Mesothelial cell of epicardium (in vitro differentiated cells): ENCODE measurements at places on chromosomes 6 and 20. TPM values are rescaled to one million over a fixed set of nuclear protein-coding genes. Genes with fewer than 3 reads are reported as not detected.

DNA sequence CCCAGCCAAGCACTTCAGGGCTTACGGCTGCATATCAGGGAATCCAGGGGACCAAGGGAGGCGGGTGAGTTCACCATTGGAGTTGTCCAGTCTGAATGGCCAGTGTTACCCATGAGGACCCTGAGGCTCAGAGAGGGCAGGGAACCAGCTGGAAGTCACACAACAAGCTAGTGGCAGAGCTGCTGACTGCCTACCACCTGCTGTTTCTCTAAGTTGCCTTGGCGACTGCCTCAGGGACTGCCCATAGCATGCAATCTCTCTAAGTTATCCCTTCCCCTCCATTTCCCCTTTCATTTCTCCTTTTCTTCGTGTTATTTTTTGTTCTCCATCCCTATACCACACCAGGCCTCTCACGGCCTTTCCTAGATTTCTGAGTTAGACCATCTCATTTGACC is 71.8 kb upstream of the SIRPA start:
- DNase-seq, result no peak

DNA sequence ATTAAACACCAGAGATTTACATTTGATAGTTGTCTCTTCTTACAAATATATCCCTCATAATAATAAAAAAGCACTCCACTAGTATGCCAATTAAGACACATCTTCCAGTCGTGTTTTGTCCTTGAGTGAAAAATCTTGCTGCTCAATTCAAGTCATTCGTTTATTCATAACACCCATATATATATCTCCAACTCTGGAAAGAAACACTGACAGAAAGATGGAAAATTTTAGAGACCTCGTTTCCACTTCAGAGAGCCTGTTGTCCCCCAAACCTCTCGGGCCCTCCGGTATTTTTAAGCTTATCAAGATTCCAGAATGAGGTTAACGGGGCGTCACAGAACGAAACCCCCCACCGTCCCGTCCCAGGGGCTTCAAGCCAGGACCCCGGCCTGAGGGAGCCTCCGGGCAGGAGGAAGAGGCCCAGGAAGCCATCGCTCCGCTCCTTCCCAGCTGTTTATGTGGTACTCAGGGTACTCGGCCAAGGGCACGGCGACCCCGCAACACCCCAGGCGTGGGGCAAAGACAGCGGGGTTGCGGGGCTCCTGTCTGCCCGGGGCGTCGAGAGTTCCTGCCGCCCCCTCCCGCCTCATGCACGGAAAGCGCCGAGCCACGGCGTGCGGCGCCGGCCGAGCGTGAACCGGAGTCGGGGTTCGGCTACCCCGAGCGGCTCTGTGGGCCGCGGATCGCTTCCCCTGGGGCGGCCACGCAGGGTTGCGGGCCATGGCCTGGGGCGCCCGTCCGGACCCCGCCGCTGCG is 623 bp upstream of the SNX9 start:
- peak; percentile 27 for DNase-seq

GRCh38 chr6:92110403-92110802 is 1309.0 kb downstream of the EPHA7 start:
- no peak for DNase-seq

Gene SOX18
- total RNA-seq, result 0.23 to 0.34 TPM in 2 of 3 replicates, not detected in the other

GRCh38 chr6:31125162-31125561 is 4.9 kb upstream of the CDSN start:
- DNase-seq, result no peak

Gene CALHM4
- not detected in 3 replicates for total RNA-seq

DNA sequence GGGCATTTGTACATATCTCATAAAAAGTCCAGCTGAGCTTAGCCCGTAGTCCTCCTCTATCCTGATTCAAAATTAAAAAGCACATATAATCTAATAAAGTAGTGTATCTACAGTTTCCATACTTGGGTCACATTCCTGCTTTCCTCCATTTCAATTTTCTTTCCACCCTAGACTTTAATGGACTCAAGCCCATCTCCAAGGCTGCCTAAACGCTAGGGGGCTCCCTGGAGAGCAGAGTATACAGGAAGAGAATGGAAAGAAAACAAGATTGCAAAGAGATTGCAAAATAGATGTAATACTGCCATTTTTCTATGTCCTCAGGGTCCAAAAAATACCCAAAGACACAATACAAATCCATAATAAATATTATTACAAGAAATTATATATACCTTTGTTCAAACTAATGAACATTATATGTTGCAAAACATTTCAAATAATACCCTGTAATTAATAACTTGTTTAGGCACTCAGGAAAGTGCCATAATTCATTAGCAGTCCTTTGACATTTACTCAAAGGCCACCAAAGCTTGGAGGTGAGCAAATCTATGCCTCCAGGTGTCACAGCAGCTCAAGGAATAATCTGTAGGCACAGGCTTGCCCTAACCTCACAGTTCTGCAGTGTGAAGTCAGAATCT is 2.4 kb upstream of the MCM3 start:
- DNase-seq, result peak; percentile 37

GRCh38 chr6:118122801-118123200 is 215.7 kb downstream of the SLC35F1 start:
- no peak for DNase-seq

DNA sequence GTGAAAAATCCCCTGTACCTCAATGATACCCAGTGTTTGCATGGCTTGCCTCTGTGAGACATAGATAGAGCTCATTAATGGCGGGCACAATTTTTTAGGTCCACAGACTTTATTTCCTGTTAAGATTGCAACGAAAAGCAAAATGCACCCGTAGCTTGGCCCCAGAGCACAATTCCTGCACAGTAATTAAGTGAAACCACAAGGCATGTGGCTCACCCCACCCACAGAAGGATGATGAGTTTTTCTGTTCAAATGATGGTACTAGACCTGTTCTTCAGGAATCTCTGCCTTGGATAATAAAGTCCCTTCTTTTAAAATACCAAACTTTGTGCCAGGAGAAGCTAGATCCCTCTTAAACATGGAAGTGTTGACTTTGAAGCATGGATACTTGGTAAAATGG is 738.1 kb downstream of the QKI start:
- no peak for DNase-seq

Gene NR2E1
- total RNA-seq, result not detected in 3 replicates

DNA sequence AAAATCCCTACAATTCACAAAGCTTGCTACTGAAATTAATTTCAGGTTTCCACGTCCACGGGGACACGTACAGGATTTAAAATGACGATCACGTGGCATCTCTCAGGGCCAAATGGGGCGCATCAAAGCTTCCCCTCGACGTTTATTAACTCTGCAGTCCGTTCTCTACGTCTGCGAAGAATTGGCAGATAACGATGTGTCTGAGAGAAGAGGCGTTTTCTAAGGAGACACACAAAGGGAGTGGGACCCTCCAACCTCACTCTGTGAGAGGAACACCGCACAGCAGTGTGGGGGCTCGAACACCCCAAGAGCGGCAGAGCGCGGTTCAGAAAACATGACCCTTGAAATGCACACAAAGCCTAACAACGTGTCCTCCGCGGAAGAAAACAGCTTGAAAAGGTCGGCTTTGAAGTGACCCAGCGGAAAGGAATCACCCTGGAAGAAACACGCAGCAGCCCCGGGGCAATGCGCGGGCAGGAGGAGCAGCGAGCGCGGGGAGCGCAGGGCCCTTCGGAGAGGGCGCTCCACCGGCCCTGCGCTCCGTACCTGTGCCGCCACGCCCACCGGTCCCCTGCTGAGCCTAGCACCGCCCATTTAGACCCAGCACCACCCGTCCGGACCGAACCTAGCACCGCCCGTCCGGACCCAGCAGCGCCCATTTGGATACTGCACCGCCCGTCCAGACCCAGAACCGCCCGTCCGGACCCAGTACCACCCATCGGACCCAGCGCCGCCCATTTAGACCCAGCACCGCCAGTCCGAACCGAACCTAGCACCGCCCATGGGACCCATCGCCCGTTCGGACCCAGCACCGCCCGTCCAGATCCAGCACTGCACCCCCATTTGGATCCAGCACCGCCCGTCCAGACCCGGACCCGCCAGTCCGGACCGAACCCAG is 1.1 kb upstream of the AFDN start:
- DNase-seq, result peak; percentile 78

Gene AVP
- not detected in 3 replicates for total RNA-seq

GRCh38 chr20:49417843-49418555 is 64.5 kb downstream of the KCNB1 start:
- DNase-seq, result no peak

DNA sequence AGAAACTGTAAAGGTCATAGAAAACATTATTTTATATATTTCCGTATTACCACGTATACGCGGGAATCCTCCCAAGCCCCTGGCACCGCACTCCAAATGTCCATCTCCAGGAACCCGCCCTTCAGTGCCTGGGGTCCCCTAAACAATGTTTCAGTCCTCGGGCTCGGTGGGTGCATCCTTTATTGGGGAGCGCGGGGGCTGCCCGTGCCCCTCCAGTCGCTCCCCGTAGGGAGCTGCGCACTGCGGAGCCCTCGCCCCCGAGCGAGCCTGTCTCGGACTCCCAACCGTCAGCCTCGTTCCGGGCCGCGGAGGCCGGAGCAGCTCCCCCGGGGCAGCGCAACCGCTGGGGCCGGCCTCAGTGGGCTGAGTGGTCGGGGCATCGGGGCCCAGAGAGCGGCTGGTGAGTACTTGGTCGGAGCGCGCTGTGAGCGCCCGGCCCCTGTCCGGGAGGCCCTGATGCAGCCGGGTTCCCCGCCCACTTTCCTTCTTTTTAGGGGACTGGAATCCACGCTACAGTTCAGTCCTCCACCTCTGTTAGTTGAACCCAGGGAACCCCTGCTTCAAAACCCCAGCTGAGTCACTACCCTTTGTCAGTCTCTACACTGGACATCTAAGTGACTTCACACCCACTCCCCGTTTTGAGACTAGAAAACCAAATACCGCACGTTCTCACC is at the start of gene DNAH8:
Gene DNAH8 (plus strand): TSS at position 296 of the 674 bp plus-strand sequence. CDS start 7,499 bp downstream, outside the sequence.
- peak; percentile 40 for DNase-seq

Gene AIF1
- total RNA-seq, result 5.1 to 6.0 TPM (median 5.1 TPM) in 3 replicates

- DNase-seq, result no peak
Measured at GRCh38 chr6:137536104-137536773, 42.0 kb upstream of the OLIG3 start.

GRCh38 chr6:23319582-23319981 is 750.2 kb downstream of the HDGFL1 start:
- DNase-seq, result no peak

Gene ARFGEF3
- 6.1 to 6.3 TPM (median 6.1 TPM) in 3 replicates for total RNA-seq

GRCh38 chr6:25407431-25407830 is 128.3 kb downstream of the CARMIL1 start:
- DNase-seq, result no peak

DNA sequence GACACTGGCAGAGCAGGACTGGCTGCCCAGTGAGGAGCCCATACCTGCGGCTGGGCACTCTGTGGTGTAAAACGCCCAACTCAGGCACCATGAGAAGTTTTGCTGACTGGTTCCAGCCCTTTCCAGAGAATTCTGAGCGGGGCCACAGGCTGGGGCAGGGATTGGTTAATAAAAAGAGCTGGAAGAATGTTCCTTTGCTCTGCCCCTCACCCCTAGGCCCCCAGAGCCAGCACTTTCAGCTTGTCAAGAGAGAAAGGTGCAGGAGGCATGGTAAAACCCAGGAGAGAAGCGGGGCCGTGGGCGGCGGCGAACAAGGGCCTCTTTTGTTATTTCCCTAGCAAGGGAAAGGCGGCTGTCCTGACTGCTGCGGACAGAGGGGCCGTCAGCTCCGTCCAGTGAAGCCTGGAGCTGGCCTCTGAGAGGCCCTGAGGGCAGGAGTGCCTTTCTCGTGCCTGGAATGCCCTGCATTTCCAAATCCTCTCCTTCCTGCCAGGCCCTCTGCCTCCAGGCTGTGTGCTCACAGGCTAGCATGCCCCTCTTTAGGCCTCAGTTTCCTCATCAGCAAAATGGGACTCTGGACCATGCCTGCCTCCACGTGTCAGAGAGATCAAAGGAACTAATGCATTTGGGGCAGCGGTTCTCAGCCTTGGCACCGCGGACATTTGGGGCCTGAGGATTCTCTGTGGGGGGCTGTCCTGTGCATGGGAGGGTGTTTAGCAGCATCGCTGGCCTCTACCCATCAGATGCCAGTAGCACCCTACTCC is 12.9 kb downstream of the SLC13A3 start:
- no peak for DNase-seq

DNA sequence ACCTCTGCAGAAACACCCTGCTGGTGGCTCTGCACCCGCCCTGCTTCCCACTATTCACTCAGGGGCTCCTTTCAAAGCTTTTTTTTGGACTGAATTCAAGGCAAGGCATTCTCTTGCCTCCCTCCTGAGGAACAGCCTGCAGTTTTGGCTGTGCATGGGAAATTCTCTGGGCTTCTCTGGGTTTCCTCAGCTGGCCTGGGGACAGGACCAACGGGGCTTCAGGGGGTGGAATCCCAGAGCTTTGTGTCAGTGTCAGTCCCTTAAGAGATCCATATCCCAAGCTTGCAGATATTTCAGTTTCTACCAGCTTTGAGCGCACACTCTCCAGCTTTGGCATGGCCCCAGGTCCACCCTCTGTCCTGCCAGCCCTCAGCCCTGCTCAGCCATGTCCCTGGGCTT is 2.0 kb downstream of the SCRT2 start:
- DNase-seq, result no peak

Gene CLPSL1
- 0.40 TPM in 1 of 3 replicates, not detected in the others for total RNA-seq

DNA sequence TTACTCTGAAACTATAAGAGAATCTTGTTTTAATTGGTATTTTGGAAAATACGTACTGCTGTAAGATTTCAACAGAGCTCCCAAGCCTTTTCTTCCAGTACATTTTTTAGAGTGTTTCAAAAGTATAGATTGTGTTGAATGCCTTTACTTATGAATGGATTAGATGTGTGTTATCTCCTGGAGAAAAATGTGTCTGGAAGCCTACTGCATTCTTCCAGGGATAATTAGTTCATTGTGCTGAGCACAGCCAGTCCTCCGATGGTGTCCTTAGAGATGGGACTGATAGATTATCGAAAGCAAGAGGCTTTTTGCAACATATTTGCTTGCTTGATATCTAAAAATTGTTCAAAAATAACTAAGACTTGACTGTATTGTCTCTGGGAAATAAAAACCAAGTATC is 114.2 kb downstream of the PLEKHG1 start:
- DNase-seq, result no peak

- no peak for DNase-seq
Measured at GRCh38 chr6:1993042-1993441, 252.4 kb downstream of the GMDS start.

Gene PROKR2
- 2.1 to 2.4 TPM (median 2.3 TPM) in 3 replicates for total RNA-seq

- peak; percentile 58 for DNase-seq
Measured at GRCh38 chr6:150006961-150007464, 18.3 kb downstream of the RAET1L start.

DNA sequence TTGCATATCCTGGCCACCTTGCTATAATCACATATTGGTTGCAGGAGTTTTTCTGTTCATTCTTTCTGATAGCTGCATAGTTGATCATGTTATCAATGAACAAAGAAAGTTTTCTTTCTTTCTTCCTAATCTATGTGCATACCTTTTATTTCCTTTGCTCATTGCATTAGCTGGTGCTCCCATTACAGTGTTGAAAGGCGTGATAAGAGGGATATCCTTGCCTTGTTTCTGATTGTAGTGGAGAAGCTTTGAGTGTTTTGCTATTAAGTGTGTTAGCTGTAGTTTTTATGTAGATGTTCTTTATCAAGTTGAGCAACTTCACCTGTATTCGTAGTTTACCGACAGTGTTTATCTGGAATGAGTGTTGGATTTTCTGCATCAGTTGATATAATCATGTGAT is 14.6 kb downstream of the STXBP5 start:
- no peak for DNase-seq

- DNase-seq, result no peak
Measured at GRCh38 chr20:4053071-4053919, 37.9 kb upstream of the RNF24 start.

Gene ID1
- 374 to 378 TPM (median 377 TPM) in 3 replicates for total RNA-seq

- DNase-seq, result no peak
Measured at GRCh38 chr6:41576667-41577066, 30.5 kb downstream of the FOXP4 start.

- DNase-seq, result no peak
Measured at GRCh38 chr6:80331974-80332373, 225.5 kb downstream of the BCKDHB start.

Gene MRAP2
- total RNA-seq, result 2.0 to 2.7 TPM (median 2.1 TPM) in 3 replicates

GRCh38 chr6:34865107-34865506 is 22.7 kb downstream of the TAF11 start:
- DNase-seq, result no peak
